AG09309 (cell line): ENCODE measurements at places on chromosomes 7 and 10.

DNA sequence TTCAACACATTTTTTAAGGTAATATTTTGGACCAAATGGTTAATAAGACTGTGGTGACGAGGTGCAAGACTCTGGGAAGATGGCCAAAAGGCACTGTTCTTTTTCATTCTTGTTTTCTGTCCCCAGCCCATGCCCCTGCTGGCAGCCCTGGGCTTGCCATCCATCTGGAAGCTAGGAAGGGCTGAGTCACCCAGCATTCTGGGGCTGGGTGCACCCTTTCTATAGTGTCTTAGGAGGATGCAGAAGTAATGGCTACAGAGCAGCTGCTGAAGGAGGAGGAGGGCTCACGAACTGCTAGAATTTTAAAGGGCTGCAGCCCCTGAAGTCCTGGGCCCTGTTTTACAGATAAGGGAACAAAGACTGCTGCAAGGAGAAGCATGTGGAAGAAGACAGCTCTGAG is 42.8 kb upstream of the ZNF32 start:
- DNase-seq, result no peak

GRCh38 chr7:1719913-1720312 is 49.8 kb downstream of the ELFN1 start:
- no peak for DNase-seq

DNA sequence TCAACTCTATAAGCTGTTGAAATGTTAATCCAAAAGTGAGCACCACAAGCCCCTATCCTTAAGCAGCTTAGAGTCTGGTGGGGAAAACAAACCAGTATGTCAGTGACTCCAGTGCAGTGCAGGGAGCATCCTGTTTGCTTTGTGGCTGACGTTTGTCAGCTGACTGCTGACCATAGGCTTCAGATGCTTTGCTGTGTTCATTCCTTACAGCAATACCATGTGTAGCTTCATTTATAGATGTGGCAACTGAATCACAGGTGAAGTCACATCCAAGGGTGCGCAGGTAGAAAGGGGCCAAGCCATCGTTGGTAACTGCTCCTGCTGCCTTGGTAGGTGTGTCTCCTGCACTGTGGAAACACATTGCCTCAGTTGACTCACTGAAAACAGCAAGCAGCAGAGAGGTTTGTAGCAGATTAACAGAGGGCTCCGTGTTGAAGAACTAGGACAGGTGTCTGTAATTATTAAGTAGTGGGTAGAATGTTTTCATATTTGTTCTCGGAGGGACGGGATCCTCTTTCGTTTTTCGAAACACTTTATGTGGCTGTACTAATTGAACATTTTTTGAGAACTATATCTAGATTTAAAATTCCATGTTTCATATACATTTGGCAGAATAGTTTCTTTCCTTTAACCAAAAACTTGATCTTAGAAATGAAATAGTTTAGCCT is 2.0 kb downstream of the INSIG1 start:
- no peak for DNase-seq

DNA sequence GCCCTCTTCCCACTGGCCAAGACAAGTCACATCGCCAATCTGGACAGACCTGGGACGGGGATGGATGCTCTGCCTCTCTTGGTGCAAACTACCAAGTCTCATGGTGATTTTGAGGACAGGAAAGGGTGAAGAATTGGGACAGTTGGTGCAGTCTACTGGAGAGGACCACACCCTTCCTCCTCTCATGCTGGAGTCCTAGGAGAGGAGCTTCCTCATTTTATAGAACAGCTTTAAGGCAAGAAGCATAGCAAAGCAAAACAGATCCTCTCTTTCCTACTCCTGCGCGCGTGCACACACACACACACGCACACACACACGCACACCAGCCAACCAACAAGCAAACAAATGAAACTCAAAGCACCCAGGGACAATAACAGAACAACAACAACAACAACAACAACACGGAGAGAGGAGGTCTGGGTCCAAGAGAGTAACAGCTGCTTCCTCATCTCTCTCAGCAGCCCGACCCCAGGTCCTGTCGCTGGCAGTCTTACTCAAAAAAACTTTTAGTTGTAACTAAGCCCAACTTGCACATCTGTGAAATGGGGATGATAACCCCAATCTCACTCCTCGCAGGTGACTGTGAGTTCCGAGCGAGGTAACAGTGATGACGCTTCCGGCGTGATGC is 83.4 kb downstream of the TMEM178B start:
- no peak for DNase-seq

DNA sequence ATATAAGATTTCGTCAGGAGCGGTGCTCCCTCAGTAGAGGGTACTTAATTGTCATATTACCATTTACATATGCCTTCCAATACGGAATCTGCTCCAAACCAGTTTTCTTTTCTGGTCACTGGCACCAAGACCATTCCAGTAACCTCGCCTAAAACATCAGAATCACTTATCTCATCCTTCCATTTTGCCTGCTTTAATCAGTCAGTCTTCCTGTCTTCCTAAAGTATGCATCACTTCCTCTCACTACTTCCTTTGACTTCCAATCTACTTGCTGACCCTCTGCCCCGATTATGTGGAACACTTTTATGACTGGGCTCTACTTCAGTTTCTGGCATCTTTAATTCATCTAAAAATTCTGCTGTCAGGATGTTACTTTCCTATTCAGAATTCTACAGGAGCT is 33.5 kb downstream of the CUL2 start:
- DNase-seq, result no peak

GRCh38 chr10:127338399-127339110 is 142.2 kb upstream of the INSYN2A start:
- no peak for DNase-seq

DNA sequence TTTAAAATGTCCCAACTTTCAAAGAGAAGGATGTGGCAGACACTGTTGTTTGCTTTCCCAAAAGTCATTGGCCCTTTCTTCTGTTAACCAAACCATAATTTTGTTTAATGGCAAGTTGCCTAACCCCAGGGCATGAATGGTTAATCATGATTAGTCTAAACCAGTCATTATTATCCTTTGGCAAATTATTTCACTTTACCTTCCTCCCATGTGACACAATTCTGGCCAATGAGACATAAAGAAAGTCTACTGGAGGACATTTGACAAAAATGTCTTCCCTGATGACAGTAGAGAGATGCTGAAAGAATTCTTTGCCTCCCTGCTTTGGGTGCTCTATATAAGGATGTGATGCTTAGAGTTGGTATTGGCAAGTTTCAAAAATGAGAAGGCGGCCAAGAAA is 101.9 kb downstream of the PODXL start:
- DNase-seq, result no peak

DNA sequence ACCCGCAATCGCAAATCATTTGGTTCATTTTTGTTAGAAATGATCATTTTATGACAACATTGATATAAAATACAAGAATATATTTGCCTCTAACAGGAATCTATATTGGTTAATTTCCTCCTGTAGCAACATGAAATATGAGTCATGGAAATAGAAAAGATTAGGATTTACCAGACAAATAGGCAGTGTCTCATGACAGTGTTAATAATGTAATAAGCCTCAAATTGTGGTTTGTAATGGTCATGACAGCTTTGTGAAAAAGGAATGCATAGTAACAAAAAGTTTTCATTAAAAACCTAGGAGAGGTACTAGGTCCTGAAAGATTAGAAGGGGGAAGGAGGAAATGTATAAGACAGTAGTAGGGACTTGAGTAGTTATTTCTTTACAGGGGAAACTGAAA is 7.9 kb upstream of the SLK start:
- no peak for DNase-seq

DNA sequence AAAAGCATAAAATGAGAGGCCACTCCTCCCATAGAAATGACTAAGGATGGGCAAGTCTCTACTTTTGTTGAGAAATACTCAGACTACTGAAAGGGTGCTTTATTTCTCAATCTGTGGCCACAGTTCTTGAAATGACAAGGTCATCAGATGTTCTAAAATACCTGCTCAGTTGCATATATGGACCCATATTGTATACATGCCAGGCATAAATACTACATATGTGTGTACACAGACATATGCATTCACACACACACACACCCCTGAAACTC is 691.5 kb upstream of the SORCS1 start:
- DNase-seq, result no peak

DNA sequence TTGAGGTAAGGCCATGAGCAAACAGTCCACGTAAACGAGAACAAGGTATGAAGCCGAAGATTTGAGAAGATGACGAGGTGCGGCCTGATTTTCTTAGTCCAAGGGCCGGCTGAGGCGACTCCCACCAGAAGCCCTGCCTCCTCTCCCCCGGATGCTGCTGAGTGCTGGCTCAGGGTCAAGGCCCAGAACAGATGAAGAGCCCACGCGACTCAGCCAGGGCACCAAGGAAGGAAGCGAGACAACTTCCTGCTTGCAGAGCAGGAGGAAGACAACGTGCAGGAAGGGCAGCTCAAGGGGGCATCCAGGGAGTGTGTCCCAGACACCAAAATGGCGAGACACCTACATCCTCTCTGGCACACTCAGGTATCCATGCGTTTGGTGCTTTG is 99.5 kb downstream of the CYTH3 start:
- no peak for DNase-seq

DNA sequence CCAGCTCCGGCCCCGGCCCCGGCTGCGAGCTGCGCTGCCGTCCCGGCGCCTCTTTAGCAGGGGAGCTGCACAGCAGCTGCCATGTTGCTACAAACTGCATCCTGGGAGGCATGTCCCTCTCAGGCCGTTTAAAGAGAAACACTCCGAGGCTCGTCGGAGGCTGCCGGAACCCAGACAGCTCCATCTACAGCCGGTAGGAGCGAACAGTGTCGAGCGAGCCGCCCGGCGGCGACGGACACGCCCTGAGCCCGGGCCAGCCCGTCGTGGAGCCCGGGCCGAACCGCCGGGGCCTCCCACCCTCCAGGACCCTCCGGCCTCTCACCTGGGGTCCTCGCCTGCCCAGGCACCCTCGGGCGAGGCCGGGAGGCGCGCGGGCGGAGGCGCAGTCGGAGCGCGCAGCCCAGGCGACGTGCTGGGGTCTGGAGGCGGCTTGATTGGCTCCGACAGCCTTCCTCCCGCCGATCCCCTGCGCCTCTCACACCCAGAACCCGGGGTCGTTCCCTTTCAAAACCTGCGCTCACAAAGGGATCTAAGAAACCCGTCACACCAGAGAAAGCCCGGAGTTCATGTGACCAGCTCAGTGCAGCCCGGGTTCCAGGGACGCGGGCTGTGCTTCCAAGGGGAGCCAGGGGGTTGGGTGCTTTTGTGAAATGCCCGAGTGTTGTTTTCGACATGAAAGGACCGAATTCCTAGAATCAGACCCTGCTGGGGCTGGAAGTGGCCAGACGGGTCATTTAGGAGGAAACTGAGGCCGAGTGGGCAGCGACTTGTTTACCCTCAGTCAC is at the start of gene ZNF777:
ZNF777 (minus strand) TSS at position 570 of the 785 bp plus-strand sequence. CDS start 5,040 bp downstream, outside the sequence.
- peak; percentile 61 for DNase-seq

DNA sequence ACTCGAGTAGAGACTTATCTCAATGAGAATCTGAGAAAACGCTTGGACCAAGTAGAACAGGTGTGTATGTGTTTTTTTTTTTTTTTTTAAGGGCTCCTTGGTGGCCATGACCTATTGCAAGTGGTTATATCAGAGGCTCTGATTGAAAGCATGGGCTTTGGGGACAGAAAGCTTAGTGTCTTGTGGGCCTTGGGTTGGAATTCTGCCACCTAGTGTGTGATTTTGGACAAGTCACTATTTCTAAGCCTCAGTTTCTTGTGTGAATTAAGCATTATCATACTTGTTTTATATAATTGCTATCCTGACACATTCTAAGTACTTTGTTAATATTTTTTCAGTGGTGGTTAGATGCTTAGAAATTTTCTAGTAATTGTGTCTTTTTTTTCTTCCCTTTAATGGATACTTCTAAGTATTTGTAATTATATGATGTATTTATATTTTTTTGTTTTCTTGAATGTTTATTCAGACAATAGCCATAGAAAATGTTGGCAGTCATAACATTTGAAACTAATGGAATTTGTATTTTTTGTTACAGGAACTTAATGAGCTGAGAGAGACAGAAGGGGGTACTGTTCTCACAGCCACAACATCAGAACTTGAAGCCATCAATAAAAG is 33.1 kb downstream of the SMC3 start:
- peak; percentile 20 for DNase-seq

GRCh38 chr7:73717025-73717807 is 2.3 kb downstream of the STX1A start:
- DNase-seq, result no peak

DNA sequence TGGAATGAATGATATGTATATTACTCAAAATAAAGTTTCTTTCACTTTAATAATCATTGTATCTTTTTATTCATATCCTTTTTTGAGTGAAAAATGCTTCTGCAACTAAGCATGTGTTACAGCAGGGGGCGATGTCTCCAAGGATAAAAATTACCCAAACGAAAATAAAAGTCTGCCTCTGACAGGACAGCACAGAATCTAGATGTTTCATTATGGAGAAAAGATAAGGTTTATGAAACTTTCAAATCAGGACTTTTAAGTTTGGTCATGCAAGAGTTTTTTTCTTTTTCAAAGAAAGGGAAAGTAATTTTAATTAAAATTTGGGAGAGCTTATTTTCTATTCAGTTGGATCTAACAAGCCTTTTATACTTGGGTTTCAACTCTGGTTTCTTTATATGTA is 48.4 kb downstream of the TES start:
- no peak for DNase-seq

DNA sequence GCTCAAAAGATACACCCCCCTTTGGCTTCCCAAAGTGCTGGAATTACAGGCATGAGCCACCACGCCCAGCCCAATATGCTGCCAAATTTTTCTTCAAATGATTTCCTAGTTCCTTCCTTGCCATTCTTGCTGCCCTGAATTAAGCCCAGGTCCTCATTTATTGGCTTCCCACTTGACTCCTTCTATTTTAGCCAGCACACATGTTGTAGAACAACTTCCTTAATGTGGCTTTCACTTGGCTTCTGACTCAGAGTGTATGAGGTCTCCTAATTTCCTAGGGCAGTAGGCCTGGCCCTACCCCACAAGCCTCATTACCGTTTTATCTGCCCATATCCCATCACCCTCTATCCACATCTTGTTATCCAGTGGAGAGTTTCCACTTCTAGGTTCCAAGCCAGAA is 21.8 kb upstream of the HIPK2 start:
- DNase-seq, result no peak

- no peak for DNase-seq
Observed at GRCh38 chr7:38694326-38694725, 63.2 kb upstream of the AMPH start.

DNA sequence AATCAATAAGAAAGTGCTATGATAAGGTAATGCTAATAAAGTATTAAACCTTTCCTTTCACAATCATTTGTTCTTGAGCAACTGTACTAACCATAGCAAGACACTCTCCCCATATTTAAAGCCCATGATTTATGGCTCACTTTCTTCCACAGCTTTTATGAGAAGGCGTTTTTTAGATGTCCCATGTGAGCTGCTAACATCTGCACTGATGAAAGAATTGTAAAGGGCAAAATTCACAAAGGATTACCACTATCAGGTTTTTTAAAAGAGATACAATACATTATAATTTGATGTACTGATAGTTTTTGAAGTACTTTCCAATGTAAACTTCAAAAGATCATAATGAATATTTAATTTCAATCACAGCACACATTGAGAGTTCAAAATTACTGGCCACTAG is 75.7 kb downstream of the RNLS start:
- no peak for DNase-seq

- peak; percentile 88 for DNase-seq
Observed at GRCh38 chr10:33134011-33134751, 176.2 kb upstream of the ITGB1 start.

GRCh38 chr10:117161386-117162033 is 23.4 kb upstream of the VAX1 start:
- no peak for DNase-seq

GRCh38 chr7:68166525-68166924 is 1169.9 kb downstream of the TYW1 start:
- no peak for DNase-seq
